ENCODE measurements at places on chromosomes 3 and 15.

DNA sequence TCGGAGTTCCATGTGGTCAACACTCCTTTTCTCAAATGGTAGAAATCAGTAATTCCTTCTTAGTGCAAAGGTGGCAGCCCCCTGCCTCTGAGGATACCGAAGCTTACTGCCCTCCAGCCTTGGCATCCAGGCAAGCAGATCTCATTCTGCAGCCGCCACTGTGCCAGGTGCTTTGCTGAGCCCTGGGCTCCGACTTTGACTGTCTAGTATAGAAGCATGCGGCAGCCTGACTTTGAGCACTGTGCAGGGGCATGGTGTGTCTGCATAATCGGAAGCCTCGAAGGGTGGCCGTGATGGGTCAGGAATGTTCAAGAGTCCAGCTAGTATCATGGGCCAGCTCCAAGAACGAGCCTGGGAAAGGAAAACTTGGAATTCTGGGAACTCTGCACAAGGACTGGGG is 39.7 kb downstream of the ABTB1 start:
- DNase-seq: no peak

GRCh38 chr15:89820666-89821611 is 6.3 kb upstream of the ANPEP start:
- no peak for DNase-seq

GRCh38 chr3:98890965-98891910 is 10.3 kb downstream of the DCBLD2 start:
- no peak for DNase-seq

GRCh38 chr3:30513374-30514152 is 92.8 kb upstream of the TGFBR2 start:
- no peak for DNase-seq

- DNase-seq: no peak
These were observed 47.2 kb upstream of the ATP2B2 start for GRCh38 chr3:10552631-10552943.

- DNase-seq: no peak
These were observed 17.2 kb downstream of the DAPK2 start for GRCh38 chr15:64029110-64029509.

Data from DMS79 treated with DMSO at 0.1 percent for 48 hours (cell line).